Stromal cell of bone marrow (primary cell): ENCODE measurements at places on chromosomes 16 and 17.

- DNase-seq, result no peak
Observed at GRCh38 chr16:79186196-79186595, 414.3 kb downstream of the MAF start.

GRCh38 chr16:28932339-28933141 is 769 bp downstream of the CD19 start:
- no peak for DNase-seq

GRCh38 chr17:43399839-43400328 is 1.1 kb downstream of the ARL4D start:
- DNase-seq, result no peak

DNA sequence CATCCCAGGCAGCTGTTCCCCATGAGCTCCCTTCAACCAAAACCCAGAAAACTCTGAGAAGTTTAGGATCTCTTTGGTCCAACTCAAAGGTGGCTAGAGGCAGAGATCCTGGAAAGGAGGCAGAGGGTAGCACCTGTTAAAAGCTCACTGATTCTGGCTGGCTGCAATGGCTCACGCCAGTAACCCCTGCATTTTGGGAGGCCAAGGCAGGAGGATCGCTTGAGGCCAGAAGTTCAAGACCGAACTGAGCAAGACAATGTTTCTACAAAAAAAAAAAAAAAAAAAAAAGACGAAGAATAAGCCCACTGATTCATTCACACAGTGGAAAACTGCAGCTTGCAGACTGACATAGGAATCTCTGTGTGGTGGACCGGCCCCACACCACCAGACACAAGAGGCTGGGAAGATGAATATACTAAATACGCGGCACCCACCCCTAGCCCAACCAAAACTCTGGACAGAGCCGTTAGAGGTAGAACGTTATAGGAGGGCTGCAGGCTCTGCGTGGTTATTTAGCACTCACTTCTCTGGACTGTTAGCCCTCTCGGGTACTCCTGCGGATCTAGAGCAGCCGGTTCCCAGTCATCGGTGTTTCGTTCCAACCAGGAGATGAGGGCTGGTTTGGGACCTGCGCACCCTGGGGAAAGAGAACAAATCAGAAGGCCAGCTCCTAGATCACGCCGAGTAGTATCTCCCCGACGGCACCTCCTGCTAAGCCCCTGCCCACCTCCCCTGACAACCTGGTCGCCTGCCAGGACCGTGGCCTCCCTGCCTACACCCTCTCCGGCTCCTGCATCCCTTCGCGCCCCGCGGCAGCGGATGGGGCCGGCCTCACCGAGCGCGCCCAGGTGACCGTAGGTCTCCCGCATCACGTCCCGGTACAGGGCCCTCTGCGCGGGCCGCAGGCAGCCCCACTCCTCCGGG is 925 bp downstream of the ZNF689 start:
- no peak for DNase-seq

- DNase-seq, result no peak
Observed at GRCh38 chr16:29862383-29862883, 593 bp downstream of the CDIPT start.

DNA sequence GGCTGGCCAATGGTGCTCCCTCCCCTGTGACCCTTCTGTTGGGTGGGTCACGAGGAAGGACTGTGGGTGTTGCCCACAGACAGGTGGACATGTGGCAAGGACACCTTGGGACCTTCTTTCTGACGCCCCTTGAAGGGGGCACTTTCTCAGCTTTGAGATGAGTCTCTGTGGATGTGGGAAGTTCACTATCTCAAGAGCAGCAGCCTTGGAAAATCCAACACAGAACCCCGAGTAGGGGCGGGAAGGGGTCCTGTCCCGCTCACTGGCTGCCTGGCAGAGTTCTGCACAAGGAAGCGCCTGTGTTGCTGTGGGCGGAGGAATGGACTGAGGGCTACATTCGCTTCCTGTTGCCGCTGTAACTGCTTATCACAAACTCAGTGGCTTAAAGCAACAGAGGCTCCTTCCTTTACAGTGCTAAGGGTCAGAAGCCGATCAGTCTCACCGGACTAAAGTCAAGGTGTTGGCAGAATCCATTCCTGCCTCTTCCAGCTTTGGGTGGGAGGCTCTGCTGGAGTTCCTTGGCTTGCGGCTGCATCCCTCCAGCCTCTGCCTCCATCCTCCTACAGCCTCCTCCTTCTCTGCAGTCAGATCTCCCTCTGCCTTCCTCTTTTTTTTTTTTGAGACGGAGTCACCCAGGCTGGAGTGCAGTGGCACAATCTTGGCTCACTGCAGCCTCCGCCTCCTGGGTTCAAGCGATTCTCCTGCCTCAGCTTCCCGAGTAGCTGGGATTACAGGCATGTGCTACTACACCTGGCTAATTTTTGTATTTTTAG is 305.2 kb downstream of the SEC14L1 start:
- DNase-seq, result no peak

DNA sequence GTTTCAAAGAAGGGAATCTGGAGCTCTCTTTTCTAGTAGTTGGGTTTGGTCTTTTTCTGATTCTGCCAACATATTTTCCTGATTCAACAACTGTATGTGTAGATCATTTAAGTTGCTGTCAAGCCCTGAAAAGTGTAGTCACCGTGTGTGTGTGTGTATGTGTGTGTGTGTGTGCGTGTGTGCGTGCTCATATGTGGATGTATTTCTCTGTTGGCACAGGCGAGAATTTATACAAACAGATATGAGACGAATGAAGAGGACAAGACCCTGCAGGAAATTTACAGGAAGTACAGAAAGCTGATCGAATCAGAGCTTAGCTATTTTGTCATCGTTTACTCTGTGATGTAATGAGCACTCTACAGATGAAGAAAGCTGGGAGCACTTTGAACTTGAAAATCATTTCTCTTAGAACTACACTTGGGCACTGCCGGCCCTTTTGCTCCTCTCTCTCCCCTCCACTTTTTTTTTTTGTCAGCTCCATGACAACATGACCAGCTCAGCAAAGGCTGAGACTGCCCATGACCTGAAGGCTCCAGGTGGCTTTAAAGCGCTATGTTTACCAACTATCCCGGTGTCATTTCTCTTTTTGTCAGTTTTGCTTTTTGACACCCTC is 11.2 kb downstream of the FBXO39 start:
- DNase-seq, result no peak

- DNase-seq, result no peak
Observed at GRCh38 chr16:4412854-4413253, 3.5 kb downstream of the CORO7 start.

GRCh38 chr17:83117583-83117982 is 38.2 kb downstream of the METRNL start:
- DNase-seq, result no peak

DNA sequence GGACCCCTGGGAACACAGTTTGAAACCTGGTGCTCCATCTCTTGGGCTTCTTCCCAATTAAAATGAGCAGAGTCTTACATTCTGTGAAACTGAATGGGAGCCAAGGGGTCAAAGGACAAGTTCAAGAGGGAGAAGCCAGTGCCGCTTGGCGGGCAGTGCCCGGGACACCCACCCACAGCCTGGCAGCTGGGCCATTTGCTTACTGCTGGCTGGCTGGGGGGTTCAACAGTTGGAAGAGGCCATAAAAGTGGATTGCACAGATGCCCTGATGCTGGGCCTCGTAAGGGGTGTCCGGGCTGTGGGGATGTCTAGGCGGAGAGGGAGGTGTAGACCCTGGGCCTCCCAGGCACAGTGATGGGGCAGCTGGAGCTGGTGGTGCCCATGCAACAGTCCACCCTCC is 52.1 kb downstream of the CMIP start:
- no peak for DNase-seq

- no peak for DNase-seq
Observed at GRCh38 chr17:78365561-78366108, 5.8 kb upstream of the SOCS3 start.

DNA sequence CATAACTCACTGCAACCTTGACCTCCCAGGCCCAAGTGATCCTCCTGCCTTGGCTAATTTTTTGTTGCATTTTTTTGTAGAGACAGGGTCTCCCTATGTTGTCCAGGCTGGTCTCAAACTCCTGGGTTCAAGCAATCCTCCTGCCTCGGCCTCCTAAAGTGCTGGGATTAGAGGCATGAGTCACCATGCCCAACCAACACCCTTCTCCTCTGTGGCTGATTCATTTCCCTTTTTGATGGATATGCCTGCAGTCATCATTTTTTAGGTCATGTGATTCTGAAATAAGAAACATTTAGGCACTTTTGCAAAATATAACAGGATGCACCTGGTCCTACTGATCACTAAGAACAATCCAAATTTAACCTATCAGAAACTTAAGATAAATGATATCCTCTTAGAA is 44.0 kb upstream of the YPEL2 start:
- DNase-seq, result peak; percentile 34

DNA sequence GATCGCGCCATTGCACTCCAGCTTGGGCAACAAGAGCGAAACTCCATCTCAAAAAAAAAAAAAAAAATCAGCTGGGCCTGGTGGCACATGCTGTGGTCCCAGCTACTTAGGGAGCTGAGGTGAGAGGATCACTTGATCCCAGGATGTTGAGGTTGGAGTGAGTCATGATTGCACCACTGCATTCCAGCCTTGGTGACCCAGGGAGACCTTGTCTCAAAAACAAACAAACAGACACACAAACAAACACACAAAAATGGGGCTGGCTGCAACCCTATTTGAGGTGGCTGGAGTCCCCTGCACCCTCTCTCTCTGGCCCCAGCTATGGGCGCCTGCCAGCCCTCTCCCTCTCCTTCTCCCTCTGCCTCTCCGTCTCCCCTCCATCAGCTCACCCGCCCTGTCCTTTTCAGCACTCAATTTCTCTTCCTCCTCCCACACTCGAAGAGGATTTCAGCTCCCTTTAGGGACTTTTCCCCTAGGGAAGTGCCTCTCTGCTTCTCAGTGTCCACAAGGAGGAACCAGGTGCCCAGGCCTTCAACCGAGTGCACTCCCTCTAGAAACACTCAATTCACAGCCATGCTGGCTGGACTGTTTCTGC is 17.5 kb upstream of the TFAP4 start:
- no peak for DNase-seq

DNA sequence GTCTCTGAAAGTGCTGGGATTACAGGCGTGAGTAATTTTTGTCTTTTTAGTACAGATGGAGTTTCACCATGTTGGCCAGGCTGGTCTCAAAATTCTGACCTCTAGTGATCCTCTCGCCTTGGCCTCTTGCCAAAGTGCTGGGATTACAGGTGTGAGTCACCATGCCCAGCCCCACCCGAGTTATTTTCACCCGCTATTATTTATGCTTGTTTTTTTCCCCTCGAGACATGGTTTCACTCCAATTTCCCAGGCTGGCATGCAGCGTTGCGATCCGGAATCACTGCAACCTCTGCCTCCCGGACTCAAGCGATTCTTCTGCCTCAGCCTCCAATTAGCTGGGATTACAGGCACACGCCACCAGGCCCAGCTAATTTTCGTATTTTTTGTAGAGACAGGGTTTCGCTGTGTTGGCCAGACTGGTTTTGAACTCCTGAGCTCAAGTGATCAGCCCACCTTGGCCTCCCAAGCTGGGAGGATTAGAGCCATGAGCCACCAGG is 9.2 kb downstream of the RPL23 start:
- no peak for DNase-seq

- DNase-seq, result no peak
Observed at GRCh38 chr16:63947022-63947421, 1174.8 kb downstream of the CDH11 start.

- no peak for DNase-seq
Observed at GRCh38 chr17:49899191-49899485, 51.3 kb upstream of the TAC4 start.

- no peak for DNase-seq
Observed at GRCh38 chr17:43640491-43641252, 21.1 kb downstream of the MEOX1 start.

DNA sequence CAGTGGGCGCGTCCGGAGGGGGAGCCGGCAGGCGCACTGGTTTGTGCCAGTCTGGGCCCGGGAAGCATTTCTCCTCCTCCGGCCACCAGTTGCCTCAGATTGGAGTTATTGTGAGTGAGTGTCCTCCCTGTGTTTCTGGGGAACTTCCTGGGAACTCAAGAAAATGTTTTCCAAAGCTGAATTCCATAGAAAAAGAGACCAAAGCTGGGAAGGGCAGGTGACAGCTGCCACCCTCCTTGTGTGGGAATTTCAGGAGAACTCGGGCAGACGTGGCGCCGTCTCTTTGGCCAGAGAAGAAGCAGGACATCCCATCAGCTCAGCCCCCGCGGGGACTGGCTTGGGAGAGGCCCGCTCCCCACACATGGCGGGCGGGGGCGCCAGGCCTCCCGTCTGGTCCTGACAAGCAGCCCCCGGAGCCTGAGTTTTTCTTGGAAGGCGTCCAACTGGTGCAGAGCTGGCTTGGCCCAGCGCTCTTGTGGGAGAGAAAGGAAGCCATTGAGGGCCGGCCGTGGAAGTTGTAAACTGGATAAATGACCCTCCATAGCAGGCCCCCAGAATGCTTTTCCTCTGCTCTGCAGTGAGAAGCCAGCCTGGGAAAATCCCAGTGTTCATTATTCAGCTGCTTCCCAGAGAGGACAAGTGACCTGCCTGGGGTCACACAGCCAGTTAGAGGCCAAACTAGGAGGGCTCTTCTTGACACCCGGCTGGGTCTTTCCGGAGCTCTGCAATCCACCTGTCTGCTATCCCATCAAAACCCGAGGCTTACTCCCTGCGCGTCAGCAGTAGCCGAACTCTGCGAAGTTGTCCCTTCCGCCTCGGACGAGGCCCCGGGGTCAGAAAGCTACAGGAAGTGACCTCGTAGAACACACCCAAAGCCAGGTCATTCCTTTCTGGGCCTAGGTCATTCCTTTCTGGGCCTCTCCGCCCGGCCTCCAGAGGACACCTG is 39.2 kb upstream of the GSE1 start:
- no peak for DNase-seq

- peak; percentile 22 for DNase-seq
Observed at GRCh38 chr17:8726941-8727555, 17.6 kb downstream of the CCDC42 start.

DNA sequence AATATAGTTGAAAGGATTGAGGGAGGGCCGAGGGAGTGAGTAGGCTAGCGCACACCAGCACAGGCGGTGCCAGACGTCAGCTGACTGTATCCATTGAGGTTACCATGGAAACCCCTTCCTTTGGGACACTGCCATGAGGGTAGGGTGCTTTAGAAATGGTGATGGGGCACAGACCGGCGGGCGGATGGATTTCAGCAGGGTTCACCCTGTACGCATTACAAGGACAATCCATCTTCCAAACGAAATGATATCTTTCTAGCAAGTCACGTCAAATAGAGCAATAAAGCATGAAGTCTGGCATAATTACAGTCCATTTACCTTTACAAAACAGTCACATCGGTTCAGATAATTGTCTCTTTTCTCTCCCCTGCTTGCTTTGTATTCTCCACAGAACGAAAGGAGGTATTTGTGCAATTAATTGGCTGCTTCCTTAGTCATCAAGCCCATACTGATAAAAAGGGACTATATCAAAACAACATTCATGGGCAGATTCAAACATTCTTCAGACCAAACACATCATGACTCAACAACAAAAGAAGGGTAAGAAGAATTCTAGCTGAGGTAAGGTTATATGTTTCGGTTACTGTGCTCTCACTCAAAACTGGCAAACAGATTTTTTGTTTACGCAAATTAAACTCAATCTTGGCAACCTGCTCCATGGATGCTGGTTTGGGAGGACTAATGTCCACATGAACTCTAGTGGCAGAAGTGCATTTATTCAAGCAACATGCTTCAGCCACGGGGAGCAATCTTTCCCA is 140.6 kb downstream of the CDK5R1 start:
- DNase-seq, result no peak

GRCh38 chr17:38454532-38454931 is 26.3 kb downstream of the ARHGAP23 start:
- peak; percentile 72 for DNase-seq
